ENCODE measurements at places on chromosomes 1 and 21.

DNA sequence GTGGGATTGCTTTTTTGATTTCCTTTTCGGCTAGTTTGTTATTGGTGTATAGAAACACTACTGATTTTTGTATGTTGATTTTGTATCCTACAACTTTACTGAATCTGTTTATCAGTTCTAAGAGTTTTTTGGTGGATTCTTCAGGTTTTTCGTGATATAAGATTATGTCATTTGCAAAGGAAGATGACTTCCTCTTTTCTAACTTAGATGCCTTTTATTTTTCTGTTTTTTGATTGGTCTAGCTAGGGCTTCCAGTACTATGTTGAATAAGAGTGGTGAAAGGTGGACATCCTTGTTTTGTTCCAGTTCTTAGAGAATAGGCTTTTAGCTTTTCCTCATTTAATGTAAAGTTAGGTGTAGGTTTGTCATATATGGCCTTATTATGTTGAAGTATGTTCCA is 13.1 kb upstream of the NHLH2 start:
- no peak for DNase-seq
- no peak overlapping the region for H3K27ac ChIP-seq
- no peaks in the 10 kb centered on the region for H3K4me1 ChIP-seq
- no peak overlapping the region for H3K4me3 ChIP-seq
- H3K36me3 ChIP-seq: no peaks in the 10 kb centered on the region
- peaks cover 42% of the 10 kb centered on the region for H3K27me3 ChIP-seq

- H3K36me3 ChIP-seq: peaks cover 16% of the 10 kb centered on the region
- no peak for DNase-seq
Measured at GRCh38 chr1:10514490-10515235, 39.9 kb downstream of the PEX14 start.

GRCh38 chr1:46469881-46470280 is 19.8 kb upstream of the DMBX1 start:
- H3K27me3 ChIP-seq: peaks cover 49% of the 10 kb centered on the region
- H3K36me3 ChIP-seq: no peaks in the 10 kb centered on the region
- H3K4me1 ChIP-seq: peaks cover 6% of the 10 kb centered on the region
- H3K4me3 ChIP-seq: no peak overlapping the region
- H3K27ac ChIP-seq: no peak overlapping the region

DNA sequence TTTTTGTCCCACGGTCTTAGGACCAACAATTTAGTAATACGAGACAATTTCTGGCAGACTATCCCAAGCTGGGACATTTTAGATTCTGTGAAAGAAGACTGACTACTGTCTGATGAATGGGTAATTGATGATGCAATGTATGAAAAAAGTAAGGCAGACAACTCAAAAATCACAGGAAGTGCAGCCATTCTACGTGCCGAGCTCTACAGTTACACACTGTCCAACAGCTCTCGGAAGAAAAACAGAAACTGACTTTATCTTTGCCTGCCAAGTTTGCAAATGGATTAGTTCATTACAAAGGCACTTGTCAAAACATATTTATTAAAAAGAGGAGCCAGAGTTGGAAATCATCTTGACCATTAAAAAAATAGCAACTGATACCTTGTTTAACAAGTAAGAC is 31.3 kb downstream of the ZBTB8B start:
- peaks cover 2% of the 10 kb centered on the region for H3K4me1 ChIP-seq
- DNase-seq: no peak
- H3K4me3 ChIP-seq: no peak overlapping the region
- peaks cover 35% of the 10 kb centered on the region for H3K27me3 ChIP-seq
- H3K27ac ChIP-seq: no peak overlapping the region
- no peaks in the 10 kb centered on the region for H3K36me3 ChIP-seq

- H3K27ac ChIP-seq: peak within 1 kb of the TSS; percentile 97
- peak within 1 kb of the TSS; percentile 94 for H3K4me3 ChIP-seq
- peaks cover 22% of the 10 kb centered on the region for H3K4me1 ChIP-seq
- no peaks in the 10 kb centered on the region for H3K27me3 ChIP-seq
Measured at GRCh38 chr1:84143796-84144565, at the start of gene PRKACB. Gene PRKACB (plus strand): TSS chr1:84144271. CDS start chr1:84144362, 91 bp downstream.

DNA sequence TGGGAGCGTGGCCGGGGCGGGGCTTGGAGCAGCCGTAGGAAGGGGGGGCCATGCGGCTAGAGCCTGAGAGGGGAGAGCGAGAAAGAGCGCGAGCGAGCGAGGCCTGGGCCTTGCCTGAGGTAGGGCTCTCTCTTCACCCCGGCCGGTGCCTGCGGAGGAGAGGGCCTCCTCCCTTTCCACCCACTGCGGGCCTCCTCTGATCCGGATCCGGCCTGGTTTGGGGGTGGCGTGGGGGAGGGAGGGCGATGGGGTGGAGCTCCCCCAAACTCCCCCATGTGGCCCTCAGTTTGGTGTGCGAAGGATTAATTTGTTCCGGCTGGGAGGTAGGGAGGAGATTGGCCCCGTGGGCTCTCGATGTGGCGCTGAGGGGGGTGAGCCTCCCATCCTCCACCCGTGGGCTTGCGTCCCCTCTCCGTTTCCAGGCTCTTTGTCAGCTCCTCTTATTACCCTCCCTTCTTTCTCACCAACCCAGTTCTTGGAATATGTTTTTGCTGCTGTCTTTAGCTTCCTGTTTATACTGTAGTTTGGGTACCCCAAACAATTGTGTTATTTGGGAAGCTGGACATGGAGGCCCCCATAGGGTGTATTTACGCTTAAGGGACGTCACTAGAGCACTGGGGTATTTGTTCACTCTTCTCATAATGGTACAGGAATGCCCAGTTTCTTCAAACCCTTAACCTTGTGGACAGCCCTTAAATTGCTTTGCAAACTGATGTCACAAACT is 685 bp downstream of the UBAP2L start:
- peak; percentile 71 for DNase-seq
- H3K36me3 ChIP-seq: peaks cover 47% of the 10 kb centered on the region
- no peaks in the 10 kb centered on the region for H3K27me3 ChIP-seq
- H3K4me3 ChIP-seq: peak overlapping the region; percentile 81
- H3K27ac ChIP-seq: peak overlapping the region; percentile 93

- H3K27me3 ChIP-seq: no peaks in the 10 kb centered on the region
- H3K36me3 ChIP-seq: peaks cover 22% of the 10 kb centered on the region
- H3K4me3 ChIP-seq: no peak overlapping the region
- H3K27ac ChIP-seq: peak overlapping the region; percentile 35
- peaks cover 3% of the 10 kb centered on the region for H3K4me1 ChIP-seq
- DNase-seq: no peak
Measured at GRCh38 chr1:243646841-243647240, 203.2 kb downstream of the AKT3 start.

GRCh38 chr1:219568733-219569132 is 44.2 kb downstream of the ZC3H11B start:
- H3K27me3 ChIP-seq: no peaks in the 10 kb centered on the region
- no peaks in the 10 kb centered on the region for H3K36me3 ChIP-seq
- no peaks in the 10 kb centered on the region for H3K4me1 ChIP-seq
- no peak overlapping the region for H3K27ac ChIP-seq

DNA sequence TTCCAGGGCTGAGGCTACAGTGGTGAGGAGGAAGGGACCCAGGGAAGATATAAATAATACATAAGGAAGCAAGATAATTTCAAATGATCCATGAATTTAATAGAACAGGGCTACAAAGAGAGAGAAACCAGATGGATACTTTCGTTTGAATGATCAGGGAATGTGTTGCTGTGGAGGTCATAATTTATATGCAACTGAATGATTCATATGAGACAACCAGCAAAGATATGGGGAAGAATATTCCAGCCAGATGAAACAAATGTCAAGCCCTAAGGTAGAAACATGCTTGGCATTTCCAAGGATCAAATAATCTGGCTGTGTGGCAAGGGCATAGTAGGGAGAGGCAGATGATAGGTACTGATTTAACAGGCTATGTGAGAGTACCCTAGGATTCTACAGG is 84.8 kb upstream of the ZC3H11B start:
- H3K36me3 ChIP-seq: no peaks in the 10 kb centered on the region
- no peak overlapping the region for H3K27ac ChIP-seq
- DNase-seq: no peak
- no peaks in the 10 kb centered on the region for H3K4me1 ChIP-seq

DNA sequence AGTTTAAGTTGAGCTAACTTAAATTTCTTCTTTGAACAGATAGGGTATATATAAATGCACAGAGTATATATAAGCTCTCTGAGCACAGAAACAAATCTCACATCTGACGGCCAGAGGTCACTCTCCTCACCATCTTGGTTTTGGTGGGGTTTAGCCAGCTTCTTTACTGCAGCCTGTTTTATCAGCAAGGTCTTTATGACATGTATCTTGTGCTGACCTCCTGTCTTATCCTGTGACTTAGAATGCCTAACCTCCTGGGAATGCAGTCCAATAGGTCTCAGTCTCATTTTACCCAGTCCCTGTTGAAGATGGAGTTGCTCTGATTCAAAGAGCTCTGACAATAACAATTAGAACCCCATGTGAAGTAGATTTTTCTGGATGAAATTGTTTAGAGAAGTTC is 1.6 kb upstream of the MOV10 start:
- peak overlapping the region; percentile 51 for H3K4me3 ChIP-seq
- peaks cover 45% of the 10 kb centered on the region for H3K4me1 ChIP-seq
- peak overlapping the region; percentile 99 for H3K27ac ChIP-seq
- H3K36me3 ChIP-seq: peaks cover 57% of the 10 kb centered on the region
- no peak for DNase-seq
- no peaks in the 10 kb centered on the region for H3K27me3 ChIP-seq

DNA sequence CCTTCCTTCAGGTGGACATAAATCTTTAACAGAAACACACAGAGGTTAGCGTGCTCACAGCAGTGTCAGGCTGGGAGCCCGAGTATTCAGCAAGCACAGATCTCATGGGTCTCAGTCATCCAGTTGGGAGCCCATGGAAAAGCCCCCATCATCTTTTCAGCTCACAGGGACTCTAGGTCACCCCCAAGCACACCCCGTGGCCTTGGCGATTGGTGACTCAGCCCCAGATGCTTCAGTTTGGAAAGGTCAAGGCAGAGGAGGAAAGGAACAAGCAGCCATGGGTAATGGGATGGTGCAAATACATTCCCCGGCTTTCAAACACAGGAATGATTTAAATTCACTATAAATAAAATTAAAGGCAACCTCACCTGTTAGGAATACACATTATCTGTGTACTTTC is 88.9 kb downstream of the PGBD5 start:
- no peak overlapping the region for H3K4me3 ChIP-seq
- DNase-seq: no peak
- peaks cover 35% of the 10 kb centered on the region for H3K27me3 ChIP-seq

- peaks cover 15% of the 10 kb centered on the region for H3K27me3 ChIP-seq
- no peak overlapping the region for H3K27ac ChIP-seq
- no peak for DNase-seq
- no peaks in the 10 kb centered on the region for H3K4me1 ChIP-seq
Measured at GRCh38 chr21:17668479-17669140, 55.9 kb upstream of the BTG3 start.

DNA sequence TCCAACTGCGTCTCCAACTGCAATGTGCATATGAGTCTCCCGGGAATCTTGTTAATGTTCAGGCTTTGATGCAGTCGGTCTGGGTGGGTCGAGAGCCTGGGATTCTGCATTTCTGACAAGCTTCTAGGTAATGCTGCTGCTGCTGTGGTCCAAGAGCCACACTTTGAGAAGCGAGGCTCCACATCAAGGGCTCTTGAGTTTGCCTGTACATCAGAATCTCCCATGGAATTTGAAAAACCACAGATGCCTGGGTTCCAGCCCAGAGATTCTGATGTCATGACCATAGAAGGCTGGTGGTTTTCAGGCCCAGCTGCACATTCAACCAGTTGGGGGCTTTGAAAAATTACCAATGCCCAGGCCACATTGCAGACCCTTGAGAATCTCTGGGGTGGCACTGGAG is 93.9 kb upstream of the TARDBP start:
- peaks cover 15% of the 10 kb centered on the region for H3K27me3 ChIP-seq
- peak overlapping the region; percentile 53 for H3K4me3 ChIP-seq
- H3K27ac ChIP-seq: no peak overlapping the region
- H3K4me1 ChIP-seq: peaks cover 25% of the 10 kb centered on the region

DNA sequence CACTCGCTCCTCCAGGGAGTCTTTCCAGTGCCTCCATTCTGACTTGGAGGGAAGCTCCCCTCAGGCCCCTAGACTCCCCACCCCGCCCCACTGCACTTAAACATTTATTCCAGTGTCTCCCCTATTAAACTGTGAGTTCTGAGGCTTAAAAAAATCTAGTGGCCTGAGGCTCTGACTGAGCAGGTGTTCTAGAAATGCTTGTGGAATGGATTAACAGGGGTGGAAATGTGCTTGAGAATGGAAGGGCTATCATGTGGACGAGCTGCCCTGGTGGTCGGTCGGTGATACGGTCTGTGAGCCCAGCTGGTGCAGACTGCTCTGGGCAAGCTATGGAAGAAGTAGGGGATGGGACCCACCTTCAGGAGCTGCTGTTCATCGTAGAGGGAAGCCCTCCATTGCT is 130.2 kb downstream of the PEX14 start:
- H3K27ac ChIP-seq: no peak overlapping the region
- H3K36me3 ChIP-seq: peaks cover 15% of the 10 kb centered on the region

GRCh38 chr1:116751621-116752020 is 2.6 kb upstream of the CD2 start:
- H3K27ac ChIP-seq: peak overlapping the region; percentile 90
- H3K36me3 ChIP-seq: peaks cover 23% of the 10 kb centered on the region
- peak overlapping the region; percentile 55 for H3K4me3 ChIP-seq

DNA sequence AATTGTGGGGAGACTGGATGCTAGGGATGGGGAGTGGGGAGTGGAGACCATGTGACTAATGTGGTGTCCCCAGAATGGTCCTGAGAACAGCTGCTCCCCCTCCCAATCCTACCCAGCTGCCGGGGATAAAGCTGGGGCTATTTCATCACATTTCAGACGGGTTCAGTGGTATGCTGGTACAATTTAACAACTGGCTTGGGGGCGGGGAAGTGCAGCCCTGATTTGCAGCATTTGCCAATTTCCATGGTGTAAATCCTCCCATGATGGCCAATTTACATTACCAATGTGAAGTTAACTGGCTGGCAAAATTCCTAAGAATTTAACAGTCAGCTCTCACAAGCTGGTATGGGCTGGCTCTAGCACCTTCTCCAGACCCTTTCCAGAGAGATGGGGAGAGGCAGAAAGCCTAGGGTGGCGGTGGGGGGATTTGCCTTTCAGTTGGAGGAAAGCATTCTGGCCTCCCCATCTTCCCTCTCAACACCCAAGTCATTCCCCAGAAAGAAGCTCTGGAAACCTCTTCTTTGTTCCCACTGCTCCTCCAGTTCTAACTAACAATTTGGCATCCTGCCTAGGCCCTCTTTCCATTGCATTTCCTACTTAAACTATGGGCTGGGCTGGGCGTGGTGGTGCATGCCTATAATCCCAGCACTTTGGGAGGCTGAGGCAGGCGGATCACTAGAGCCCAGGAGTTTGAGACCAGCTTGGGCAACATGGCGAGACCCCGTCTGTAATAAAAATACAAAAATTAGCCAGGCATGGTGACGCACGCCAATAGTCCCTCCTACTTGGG is 11.3 kb upstream of the ADGRB2 start:
- no peak overlapping the region for H3K27ac ChIP-seq
- H3K4me3 ChIP-seq: no peak overlapping the region

- peaks cover 8% of the 10 kb centered on the region for H3K4me1 ChIP-seq
- no peaks in the 10 kb centered on the region for H3K27me3 ChIP-seq
- no peak overlapping the region for H3K27ac ChIP-seq
- peaks cover 32% of the 10 kb centered on the region for H3K36me3 ChIP-seq
Measured at GRCh38 chr1:27912429-27912828, 22.4 kb upstream of the SMPDL3B start.
